Stimulated activated CD8-positive, alpha-beta memory T cell treated with anti-CD3 and anti-CD28 coated beads, Interleukin-2, amount 100 ng/mL, for 1 hour (primary cell): ENCODE measurements at places on chromosomes 6 and 20.
A peak's percentile ranks its signal among the peaks of the same experiment; 100 is the strongest.

DNA sequence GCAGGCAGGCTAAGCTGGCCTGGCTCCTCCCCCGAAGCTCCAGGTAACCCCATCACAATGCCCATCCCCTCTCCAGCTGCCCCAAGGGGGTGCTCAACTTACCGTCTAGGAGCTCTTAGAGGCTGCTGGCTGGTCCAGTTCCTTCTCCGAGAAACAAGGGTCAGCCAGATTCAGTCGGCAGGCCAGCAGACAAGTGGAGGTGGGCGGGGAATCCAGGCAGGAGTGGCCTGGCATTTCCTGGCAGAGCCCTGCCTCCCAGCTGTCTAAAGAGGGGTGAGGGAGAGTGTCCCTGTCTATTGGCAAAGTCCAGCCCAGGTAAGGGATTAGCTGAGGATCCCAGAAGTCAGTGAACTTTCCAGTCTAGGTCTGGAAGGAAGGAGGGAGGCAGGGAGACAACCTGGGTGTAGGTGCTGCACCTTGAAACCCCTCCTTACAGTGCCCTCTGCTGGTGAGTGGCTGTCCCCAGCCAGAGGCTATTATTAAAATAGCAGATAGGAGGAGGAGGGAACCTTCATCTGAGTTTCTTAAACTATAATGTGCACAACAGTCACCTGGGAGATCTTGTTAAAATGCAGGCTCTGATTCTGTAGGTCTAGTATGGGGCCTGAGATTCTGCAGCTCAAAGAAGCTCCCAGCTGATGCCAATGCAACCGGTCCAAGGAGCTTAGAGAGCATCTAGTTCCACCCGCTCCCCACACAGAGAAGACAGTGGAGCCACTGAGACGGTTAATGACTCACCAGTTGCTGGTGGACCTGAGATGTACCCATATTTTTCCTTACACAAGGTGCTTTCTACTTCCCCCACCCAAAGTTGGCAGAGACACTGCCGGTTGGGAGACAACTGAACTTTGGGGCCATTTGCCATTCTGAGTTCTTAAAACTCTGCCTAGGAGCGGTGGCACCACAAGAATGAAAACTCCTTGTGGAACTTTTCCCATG is at the start of gene UNC5CL:
TSS of gene UNC5CL (minus strand) at position 162 of the 939 bp plus-strand sequence. CDS start 4,147 bp downstream, outside the sequence.
- DNase-seq = peak; percentile 26

GRCh38 chr6:40347571-40348011 is 239.6 kb downstream of the LRFN2 start:
- no peak for DNase-seq

GRCh38 chr6:128532136-128532535 is 11.7 kb upstream of the PTPRK start:
- no peak for DNase-seq

- no peak for DNase-seq
Measured at GRCh38 chr6:159357211-159357915, 188.2 kb downstream of the FNDC1 start.

DNA sequence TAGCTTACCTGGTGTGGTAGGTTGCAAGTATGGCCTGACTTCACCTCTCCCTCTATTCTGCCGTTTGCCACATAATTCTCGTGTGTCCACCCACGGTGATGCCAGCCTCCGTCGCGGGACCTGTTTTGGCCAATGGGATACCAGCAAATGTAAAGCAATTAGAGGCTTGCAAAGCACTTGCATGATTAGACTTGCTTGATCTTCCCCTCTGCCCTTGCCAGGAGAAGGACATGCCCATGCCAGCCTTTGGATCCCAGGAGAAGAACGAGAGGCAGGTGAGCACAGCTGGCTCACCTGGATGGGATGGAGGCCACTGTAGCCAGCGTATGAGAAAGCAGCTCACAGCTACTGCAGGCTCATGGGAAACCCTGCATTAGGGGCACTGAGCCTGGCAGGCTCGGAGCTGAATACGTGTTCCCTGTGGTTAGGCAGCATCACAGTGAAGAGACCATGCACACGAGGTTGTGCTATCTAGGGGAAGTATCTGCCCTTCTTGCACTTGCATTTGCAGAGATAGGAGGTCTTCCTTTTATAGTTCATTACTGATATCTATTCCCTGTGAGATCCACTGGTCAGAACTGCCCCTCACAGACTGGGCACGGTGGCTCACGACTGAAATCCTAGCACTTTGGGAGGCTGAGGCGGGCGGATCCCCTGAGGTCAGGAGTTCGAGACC is 62.4 kb downstream of the TMEM242 start:
- DNase-seq = no peak

- no peak for DNase-seq
Measured at GRCh38 chr6:1079525-1079924, 232.4 kb upstream of the FOXQ1 start.

DNA sequence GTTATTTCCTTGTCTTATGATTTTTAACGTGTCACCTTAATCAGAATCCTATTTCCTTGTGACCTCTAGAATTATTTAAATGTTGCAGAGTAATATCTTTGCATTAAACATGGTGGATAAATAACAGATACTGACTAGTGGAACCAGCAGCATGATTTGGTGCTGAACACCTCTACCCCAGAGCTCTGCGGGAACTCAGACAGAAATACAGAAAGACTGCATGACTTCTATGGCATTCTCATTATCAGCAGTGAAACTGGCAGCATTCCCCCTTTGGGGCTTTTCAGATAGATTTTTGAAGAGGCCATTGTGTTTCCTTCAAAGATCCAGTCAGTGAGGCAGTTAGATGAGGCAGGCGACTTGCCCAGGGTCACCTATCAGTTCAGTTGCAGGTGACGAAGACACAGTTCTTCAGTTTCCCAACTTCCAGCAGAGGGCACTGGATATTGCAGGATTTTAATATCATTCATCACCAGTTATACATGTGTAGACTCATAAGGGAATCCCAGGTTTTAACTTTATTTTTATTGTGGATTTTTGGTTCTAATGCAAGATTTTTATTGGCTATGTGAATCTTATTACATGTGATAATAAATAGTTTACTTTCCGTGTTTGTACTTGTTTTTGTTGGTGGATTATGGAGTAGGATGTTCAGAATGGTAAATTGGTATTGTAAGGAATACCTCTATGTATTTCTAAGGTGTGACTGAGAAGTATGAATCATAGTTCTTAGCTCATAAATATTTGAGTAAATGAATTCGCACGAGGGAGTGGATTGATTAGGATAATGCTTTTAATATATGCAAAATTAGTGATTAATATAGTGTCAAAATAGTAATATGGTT is 81.3 kb downstream of the AFDN start:
- DNase-seq = no peak

- no peak for DNase-seq
Measured at GRCh38 chr6:31086788-31087440, 25.5 kb downstream of the C6orf15 start.

DNA sequence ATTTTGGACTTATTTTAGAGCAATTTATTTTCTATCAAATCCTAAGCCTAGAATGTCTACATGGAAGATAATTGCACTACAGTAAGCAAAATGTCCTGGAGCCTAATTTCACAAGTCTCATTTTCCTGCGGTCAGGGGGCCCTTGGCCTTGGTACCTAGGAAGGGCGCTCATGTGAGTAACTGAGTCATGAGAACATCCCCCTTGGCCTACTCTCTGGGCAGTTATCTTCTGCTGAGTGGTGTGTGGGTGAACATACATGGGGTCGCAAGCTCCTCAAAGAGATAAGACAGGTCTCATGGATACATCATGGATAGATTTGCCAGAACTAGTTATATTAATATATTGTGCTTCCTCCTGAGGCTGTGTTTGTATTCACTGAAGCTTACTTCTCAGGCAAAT is 211.2 kb upstream of the MARCKS start:
- no peak for DNase-seq

GRCh38 chr20:63274381-63275228 is 2.0 kb downstream of the ARFGAP1 start:
- no peak for DNase-seq

DNA sequence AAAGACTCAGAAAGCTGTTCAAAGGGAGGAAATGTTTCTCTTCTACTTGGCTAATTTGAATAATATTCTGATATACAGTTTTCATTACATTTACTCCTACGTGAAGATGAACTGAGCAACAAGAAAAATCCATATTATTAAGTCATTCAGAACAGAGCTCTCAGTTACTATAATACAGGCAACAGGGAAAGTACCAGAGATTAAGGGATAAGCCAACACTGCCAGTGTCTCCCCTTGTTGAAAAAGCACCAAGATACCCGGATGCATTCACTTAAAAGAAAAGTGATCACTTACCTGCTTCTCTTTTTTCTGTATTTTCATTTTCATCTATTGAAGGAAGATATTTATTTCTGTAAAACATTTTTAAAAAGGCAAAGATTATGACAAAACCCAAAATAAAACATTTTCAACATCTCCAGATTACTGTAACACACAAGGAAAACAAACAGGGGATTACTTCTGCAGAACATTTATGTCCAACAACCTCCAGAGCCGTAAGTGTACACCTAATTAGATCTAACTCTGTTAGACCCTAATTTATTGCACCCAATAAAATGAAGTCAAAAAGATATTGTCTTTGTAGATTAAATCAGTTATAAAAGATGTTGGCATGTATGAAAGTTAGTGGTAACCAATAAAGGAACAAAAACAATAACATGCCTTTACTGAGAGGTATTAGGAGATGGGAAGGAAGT is 67.0 kb downstream of the CHD6 start:
- DNase-seq = no peak

- DNase-seq = no peak
Measured at GRCh38 chr20:62595491-62595890, 46.8 kb upstream of the SLCO4A1 start.

GRCh38 chr6:87742106-87742505 is 40.1 kb upstream of the AKIRIN2 start:
- no peak for DNase-seq

- DNase-seq = no peak
Measured at GRCh38 chr6:89221129-89221528, 4.0 kb upstream of the GABRR1 start.

- no peak for DNase-seq
Measured at GRCh38 chr6:5398530-5398929, 137.2 kb downstream of the FARS2 start.

DNA sequence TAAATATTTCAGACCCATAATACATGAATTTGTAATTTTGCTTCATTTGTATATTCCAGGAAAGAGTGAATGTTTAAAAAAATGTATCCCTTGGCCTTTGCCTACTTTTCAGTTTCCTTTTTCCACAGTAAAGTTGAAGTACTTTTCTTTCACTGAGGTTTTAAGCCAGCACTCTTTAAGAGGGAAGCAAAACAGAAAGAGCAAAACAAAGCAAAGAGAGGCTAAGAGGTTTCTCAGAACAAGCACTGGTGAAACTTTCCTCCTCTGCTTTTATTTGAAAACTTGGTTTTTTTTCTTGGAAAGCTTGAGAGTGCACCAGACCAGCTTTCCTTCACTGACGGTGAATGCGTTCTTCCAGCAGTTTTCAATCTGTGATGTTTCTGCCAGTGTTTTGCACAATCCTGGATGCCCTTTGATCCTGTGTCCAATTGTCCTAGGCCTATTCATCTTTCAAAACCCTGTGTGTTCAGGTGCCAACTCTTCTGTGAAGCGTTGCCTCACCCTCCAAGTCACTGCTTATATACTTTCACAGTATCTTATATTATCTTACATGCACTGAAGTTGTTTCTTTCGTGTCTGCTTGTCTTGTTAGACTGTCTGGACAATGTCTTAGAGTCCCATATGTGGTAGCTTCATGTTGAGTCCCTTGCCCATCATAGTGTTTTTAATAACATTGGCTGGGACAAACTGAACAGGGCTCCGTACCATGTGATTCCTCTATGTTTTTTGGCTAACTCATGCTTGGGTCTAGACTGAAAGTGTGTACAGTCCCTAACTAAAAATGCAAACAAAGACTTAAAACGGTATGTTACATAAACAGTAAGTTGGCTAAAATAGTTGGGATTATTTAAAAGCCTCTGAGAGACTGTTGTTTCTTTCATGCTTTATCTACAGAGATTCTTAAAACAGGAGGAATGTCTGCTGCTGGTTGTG is 1.9 kb downstream of the RNF217 start:
- DNase-seq = no peak

DNA sequence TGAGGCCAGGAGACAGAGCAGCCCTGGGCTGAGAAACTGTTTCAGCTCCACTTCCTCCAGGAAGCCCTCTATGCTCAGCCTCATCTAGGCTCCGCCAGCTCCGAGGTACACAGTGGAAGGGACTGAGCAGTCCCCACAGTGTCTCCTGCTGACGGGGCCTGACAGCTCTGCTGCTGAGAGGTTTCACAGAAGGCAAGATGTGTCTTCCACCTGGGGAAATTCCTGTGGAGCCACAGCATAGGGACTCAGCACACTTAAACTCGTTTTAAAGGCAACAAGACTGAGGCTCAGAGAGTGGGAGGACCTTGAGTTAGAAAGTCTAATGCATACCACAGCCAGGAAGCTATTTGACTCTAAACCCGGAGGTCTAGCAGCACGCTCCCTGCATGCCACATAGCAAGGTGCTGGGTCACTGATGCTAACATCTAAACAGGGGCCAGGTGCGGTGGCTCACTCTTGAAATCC is 6.8 kb downstream of the ADA start:
- DNase-seq = no peak

GRCh38 chr6:110703906-110704594 is 111.2 kb downstream of the CDK19 start:
- DNase-seq = no peak

DNA sequence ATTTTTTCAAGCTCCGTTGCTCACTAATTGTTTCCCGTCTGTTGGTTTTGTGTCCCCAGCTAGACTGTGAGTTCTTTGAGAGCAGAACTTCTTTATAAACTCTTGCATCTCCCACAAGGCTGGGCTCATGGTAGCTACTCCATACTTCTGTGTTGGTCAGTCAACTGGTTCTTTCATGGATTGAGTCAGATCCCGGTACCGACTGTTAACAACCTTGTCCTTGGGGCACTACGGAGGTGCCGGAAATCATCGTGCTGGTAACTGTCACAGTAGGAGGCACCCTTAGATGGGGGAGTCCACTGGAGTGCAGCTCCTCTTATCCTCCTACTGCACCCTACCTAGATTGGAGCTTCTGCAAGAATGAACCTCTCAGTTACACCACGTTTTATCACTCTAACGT is 8.6 kb upstream of the STX16 start:
- DNase-seq = no peak

- DNase-seq = no peak
Measured at GRCh38 chr6:158672726-158673125, 22.9 kb downstream of the SYTL3 start.

- no peak for DNase-seq
Measured at GRCh38 chr6:140003217-140003616, 628.8 kb upstream of the CITED2 start.

GRCh38 chr6:97867177-97867576 is 584.2 kb upstream of the MMS22L start:
- no peak for DNase-seq

GRCh38 chr20:62835931-62836861 is 19.3 kb downstream of the COL9A3 start:
- no peak for DNase-seq
